ENCODE measurements at places on chromosomes 12 and 14.
A peak's percentile ranks its signal among the peaks of the same experiment; 100 is the strongest.

DNA sequence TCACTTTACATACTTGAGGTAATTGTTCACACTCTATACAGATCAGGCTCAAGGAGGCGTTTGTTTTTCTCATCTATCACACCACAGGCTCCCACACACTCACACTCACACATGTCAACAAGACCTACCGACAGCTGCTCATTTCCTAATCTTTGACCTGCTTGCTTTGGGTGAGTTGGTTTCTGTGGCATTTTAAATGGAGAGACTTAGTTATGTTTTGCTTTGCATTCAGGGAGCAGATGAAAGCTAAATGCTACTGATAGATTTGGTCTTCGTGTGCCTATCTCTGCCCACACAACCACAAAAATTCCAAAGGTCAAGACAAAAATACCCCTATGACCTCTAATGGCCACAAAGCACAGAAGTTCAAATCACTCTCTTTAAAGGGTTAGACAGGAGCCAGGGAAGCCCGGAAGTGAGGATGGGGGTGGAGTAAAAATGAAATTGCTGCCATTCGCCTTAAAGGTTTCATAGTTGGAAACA, 203.5 kb upstream of the G2E3 start:
- no peak for DNase-seq

- no peak for DNase-seq
Observed at GRCh38 chr12:28088566-28089272, 101.5 kb upstream of the CCDC91 start.

GRCh38 chr12:114355389-114356088, 50.4 kb downstream of the TBX5 start:
- DNase-seq = no peak

DNA sequence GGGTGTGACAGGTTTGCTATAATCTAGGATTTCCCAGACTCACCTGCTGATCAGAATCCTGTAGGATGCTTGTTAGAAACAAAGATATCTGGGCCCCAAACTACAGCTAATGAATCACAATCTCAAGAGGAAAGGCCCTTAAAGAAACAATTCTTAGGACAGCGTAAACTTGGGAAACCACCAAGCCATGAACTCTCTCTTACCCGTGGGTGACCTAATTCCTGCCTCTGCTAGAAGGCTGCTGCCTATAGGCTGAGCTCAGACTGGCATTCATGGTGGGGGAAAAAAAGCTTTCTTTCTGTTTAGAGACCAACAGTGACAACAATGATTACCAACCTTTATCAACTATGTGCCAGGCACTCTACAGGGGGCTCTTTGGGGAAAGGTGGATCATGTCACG, 213.9 kb upstream of the FKBP4 start:
- no peak for DNase-seq

GRCh38 chr12:79559591-79559990, 131.2 kb downstream of the PAWR start:
- DNase-seq = no peak

DNA sequence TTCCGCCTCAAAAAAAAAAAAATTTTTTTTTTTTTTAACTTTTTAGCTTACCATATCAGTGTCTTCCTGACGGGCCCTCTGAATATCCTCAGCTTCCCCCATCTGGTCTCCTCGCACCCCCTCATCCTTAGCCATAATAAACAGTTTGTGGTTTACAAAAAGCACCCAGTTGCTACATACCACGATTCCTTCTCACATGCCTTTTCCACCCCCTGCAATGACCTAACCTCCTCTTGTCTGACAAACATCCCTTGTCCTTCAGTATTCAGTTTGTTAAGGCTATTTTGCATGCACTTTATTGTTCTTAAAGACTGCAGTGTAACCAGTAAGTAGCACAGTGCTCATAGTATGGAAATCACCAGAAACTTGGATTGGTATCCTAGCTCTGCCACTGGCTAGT, 88.5 kb downstream of the PPM1H start:
- no peak for DNase-seq

GRCh38 chr14:54652188-54652587, 85.3 kb downstream of the SAMD4A start:
- no peak for DNase-seq

GRCh38 chr14:73785336-73785833, 66.2 kb upstream of the PTGR2 start:
- no peak for DNase-seq

DNA sequence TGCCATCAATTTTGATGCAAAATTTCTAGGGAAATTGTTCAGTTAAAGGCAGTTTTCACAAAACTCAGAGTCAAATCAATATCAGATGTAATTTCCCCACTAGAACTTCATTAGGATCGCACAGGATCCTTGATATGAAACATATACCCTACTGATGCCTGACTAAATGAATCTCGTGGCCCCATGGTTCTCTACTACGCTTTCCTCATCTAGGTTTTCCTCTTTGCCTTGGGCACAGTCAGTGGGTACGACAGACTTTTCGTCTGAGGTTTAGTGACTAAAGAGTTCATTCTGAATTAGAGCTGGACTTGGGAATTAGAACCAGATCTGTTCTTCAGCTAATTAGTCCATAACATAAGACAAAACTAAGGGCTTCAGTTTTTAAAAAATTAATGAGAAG, 42.5 kb upstream of the GNPNAT1 start:
- no peak for DNase-seq

- DNase-seq = no peak
Observed at GRCh38 chr12:60577607-60578006, 981.8 kb downstream of the SLC16A7 start.

- DNase-seq = no peak
Observed at GRCh38 chr14:88868558-88869159, 44.2 kb downstream of the TTC8 start.

DNA sequence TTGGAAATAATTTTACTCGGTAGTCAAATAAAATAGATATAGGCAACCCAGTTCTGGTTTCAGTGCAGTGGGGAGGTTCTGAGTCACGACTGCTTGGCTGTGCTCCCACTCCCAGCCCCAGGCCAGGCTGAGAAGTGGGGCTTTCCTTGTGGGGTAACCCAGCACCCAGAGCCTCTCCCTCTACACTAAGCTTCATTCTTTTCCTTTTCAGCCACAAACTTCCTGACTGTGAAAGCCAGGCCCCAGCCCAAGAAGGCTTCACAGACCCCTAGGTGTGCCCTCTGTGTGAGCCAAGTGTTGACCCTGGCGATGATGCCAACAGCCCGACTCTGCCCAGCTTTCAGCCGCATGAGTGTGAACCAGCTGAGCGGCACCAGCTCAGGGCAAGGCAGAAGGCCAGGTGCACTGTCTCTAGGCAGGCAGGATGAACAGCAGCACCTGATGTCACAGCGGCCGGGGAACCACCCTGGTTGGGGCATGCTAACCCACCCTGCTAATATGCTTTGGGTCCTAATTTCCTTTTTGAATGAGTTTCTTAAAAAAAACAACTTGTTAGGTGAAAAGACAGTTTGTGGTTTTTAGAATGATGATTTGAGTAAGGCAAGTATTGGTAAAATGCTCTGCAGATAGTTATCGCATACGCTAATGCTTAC, 42.2 kb upstream of the ATP23 start:
- DNase-seq = peak; percentile 48

DNA sequence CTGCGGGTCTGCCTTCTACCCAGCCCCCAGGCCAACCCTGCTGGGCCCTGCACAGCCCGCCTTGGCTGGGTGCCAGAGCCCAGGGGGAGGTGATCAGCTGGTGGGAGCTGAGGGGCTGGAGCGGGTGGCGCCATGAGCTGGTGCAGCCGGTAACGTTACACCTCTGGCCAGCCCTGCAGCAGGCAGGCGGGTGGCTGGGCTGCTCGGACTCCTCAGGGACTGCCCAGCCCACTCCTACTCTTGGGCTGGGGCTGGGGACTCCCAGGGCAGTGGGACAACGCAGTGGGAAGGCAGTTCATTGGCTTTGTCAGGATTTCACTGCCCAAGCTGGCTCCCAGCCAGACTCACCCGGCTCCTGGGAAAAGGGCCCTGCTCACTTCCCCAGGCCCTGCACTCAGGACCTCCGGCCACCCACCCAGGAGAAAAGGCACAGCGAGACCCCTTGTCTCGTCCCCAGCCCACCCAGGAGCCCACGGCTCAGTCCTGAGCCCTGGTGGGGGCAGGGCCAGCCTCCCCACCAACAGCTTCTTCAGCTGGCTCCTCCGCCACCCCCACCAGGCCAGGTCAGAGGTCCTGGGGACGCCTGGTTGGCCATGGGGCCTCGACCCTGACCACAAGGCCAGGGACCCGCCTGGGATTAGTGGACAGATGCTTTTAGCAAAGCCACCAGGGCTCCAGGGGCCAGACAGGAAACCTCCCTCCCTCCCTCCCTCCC, 1.0 kb downstream of the PGF start:
- DNase-seq = no peak

DNA sequence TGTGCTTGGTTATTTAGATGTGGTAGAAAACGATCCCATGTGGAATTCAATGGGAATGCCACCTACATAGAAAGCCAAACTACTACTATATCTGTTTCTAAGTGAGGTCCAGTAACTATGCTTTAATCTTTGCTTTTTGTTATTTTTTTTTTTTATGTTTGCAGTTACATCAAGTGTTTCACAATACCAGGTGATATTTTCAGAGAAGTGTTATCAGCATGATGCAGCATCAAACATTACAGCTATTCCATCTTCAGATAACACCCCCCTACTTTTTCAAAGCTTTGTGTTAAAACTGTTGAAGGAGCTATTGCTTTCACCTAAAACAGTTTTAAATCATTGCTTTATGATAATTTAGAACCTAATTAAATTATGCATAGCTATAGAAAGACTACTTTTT, 163.8 kb upstream of the SLC16A7 start:
- DNase-seq = no peak

DNA sequence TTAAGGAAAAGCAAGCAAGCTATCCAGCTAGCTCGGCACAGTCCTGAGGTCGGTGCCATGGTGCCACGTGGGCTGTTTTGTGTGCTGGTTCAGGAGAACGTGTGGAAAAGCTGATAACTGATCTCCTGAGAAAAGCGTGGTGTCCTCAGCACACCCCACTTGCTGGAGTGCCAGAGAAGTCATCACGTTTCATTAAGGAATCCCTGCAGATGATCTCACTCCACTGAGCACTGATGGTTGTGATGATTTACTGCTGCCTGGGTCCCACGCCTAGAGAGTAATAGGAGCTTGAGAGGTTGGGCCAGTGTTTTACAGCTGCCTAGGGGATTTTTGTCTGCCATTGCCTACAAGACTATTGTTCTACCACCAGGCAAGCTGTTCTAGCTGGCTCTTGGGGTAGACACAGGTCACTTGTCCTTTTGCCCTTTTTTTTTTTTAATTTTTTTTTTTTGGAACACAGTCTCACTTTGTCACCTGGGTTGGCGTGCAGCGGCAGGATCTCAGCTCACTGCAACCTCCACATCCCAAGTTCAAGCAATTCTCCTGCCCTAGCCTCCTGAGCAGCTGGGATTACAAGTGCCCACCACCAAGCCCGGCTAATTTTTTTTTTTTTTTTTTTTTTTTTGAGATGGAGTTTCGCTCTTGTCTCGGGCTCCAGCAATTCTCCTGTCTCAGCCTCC, 42.3 kb upstream of the EVL start:
- DNase-seq = no peak

DNA sequence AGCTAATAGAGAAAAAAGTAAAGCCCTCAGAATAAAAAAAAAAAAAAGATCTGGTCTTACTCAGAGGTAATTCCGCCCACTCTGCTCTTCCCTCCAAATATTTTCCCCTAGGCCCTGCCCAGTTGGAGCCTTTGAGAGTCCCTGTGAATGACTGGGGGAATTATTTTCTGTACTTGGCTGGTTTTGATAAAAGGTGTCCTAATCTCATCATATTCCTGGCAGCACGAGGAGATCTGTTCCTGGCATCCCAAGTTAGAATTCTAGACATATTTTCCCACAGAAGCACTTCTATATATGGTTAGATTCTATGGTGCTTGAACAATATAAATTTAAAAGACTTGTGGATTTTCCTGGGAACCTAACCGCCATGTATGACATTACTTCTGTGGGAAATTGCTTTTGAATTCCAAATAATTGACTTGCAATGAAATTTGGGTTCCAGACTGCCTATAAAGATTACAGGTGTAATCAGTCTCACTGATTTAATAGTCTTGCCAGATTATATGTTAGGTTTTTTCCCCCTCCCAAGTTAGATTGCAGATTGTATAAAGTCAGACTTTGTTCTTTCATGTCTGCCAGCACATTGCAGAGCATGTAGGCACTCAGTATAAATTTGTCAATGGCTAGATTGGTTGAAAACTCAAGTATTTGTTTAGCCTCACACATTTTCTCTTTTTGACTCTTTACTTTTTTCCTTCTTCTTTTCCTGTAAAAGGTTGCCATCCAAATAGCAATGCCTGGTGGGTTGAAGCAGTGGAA, 12.3 kb downstream of the GPX2 start:
- no peak for DNase-seq

- DNase-seq = no peak
Observed at GRCh38 chr12:104975587-104976343, 10.4 kb upstream of the NOPCHAP1 start.

DNA sequence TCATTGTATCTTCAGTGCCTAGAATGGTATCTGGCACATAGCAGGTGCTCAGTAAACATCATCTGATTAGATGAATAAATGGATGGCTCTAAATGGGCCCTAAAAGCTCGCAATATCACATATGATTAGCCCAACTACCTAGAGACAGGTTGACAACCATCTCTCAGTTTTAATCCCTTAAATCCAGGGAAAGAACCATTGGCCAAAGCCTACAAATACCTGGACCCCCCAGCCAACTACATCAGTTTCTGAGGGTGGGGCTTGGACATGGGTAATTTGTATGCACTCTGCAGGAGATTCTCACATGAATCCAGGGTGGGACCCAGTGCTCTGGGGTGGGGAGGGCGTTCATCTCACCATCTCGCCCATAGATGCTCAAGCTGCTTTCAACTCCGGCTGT, 4.8 kb upstream of the DTX1 start:
- no peak for DNase-seq

- DNase-seq = no peak
Observed at GRCh38 chr14:61188978-61189808, 91.9 kb downstream of the TMEM30B start.

DNA sequence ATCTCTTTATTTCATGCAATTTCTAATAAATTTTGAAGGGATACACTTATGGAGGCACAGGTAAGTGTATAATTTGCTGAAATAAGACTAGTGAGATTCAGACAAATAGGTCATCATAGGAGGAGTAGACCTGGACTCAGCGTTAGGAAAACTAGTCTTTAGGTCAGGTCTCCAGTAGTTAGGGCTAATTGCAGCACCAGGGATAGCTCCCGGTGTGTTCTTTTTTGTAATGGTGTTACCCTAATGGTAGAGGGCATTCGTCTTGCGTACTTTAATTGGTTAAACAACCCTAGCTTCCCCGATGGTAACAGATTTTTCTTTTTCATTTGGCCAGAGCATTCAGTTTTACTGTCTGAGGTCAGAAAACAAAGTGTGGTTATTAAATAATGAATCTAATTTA, 64.9 kb downstream of the ARID2 start:
- DNase-seq = no peak

- DNase-seq = no peak
Observed at GRCh38 chr12:89831310-89832095, 122.9 kb upstream of the ATP2B1 start.

- DNase-seq = no peak
Observed at GRCh38 chr14:95480109-95480886, 36.2 kb downstream of the SYNE3 start.

GRCh38 chr14:70879448-70879847, 27.8 kb upstream of the PCNX1 start:
- DNase-seq = no peak

GRCh38 chr12:115305867-115306266, 621.9 kb upstream of the TBX3 start:
- no peak for DNase-seq

Measured in stimulated activated CD8-positive, alpha-beta memory T cell treated with anti-CD3 and anti-CD28 coated beads, Interleukin-15, amount 100 ng/mL, for 1 hour (primary cell).